ENCODE measurements at places on chromosomes 1 and 21.
A peak's percentile ranks its signal among the peaks of the same experiment; 100 is the strongest.

DNA sequence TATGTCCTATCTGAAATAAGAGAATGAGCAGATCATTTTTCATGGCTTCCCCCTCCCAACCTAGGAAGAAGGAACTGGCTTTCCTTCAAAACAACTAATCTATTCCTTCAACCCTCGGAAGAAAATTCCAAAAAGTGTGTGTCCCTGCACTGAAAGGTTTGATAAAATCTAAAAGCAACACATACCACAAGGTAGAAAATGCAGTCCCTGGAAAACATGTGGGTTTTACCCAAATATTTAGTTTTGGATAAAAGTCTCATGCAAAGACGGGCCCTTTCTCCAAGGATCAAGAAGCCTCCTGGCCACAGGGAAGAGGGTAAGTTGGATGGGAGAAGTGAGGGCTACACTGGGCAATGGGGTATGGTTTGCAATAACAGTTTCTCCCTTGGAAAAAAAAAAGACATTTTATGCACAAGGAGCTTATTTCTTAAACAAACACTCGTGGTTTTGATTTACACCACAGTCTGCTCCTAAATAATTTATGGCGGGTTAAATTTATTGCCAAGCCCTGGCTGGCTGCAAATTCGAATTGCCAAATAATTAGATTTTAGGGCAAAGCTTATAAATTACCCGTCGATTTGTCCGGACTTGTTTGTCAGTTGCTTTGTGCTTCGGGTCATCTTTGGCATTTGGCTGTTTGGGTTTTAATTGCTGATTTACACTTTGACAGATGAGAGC lies 28.9 kb downstream of the ERI3 start:
- no peak for DNase-seq
- no peaks in the 10 kb centered on the region for H3K27me3 ChIP-seq
- no peak overlapping the region for H3K4me3 ChIP-seq
- H3K36me3 ChIP-seq: peaks cover 5% of the 10 kb centered on the region
- H3K27ac ChIP-seq: no peak overlapping the region

DNA sequence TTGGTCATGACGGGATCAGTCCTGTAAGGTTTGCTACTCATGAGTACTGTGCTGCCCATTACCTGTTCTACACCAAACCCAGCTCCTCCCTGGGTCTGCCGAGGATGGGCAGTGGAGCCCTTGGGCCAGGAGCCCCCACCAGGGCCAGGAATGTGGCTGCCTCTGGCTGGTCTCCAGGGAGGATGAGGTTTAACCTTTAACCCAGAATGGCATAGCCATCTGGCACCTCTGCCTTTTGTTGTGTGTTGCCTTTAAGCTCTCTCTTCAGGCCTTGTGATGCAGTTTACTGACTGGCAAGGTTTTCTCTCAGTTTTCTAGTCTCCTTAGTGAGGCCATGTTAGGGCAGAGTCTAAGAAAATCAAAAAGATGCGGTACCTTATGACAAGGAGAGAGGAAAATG lies 38.6 kb downstream of the SIPA1L2 start:
- DNase-seq: no peak
- H3K36me3 ChIP-seq: peaks cover 1% of the 10 kb centered on the region
- H3K4me3 ChIP-seq: no peak overlapping the region
- no peaks in the 10 kb centered on the region for H3K27me3 ChIP-seq
- H3K27ac ChIP-seq: no peak overlapping the region

- H3K36me3 ChIP-seq: peaks cover 13% of the 10 kb centered on the region
- peak; percentile 65 for DNase-seq
- peak overlapping the region; percentile 66 for H3K4me3 ChIP-seq
Observed at GRCh38 chr1:116514708-116515525, 55.9 kb downstream of the CD58 start.

DNA sequence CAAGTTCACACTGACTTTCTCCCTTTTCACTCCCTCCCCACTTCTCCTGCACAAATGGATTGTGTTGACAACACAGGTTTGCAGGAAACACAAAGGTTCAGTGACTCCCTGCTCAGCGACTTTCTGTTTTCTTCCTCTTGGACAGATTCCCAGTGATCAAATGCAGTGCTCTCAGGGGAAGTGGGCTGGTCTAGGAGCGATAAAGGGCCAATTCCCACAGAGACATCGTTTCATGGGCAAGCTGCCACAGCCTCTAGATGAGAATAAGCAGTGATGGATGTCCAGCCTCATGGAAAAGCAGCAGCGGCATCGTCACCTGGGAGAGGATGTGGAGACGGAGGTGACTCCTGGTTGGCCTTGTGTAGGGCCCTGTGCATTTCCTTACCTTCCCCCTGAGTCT lies 30.6 kb downstream of the FYB2 start:
- DNase-seq: no peak
- no peaks in the 10 kb centered on the region for H3K4me1 ChIP-seq
- no peak overlapping the region for H3K27ac ChIP-seq
- peaks cover 22% of the 10 kb centered on the region for H3K27me3 ChIP-seq
- H3K36me3 ChIP-seq: no peaks in the 10 kb centered on the region
- H3K4me3 ChIP-seq: no peak overlapping the region

DNA sequence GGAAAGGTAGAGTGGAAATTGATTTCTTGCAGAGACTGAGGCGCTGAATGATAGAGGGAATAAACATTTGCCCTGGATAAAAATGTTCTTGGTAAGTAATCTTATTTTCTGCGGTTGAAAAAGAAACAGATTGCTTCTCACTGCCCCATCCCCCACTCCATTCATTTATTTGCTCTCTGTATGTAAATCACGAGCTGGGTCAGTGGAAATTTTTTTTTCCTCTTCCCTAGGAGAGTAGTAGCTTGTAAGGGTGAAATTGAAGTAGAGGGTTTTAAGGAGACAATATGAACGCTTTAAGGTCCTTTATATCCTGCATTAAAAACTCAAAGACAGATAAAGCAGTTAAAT lies 1.4 kb upstream of the BRINP3 start:
- DNase-seq: no peak
- peaks cover 6% of the 10 kb centered on the region for H3K4me1 ChIP-seq
- no peaks in the 10 kb centered on the region for H3K36me3 ChIP-seq
- H3K4me3 ChIP-seq: no peak overlapping the region

DNA sequence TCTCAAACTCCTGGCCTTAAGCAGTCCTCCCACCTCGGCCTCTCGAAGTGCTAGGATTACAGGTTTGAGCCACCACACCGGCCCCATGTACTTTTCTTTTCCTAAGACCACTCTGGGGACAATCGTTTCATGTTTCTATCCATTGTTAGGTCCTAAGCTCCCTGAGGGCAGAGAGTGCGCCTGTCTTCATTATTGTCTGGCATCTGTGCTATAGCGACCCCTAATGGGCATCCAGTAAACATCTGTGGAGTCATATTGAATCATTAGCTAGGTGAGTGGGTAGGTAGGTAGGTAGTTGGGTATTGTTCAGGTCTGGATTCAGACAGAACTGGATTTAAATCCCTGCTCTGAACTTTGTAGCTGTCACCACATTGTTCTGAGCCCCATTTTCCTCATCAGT lies 66.1 kb downstream of the TMEM53 start:
- no peak for DNase-seq
- H3K4me1 ChIP-seq: no peaks in the 10 kb centered on the region
- H3K27me3 ChIP-seq: peaks cover 7% of the 10 kb centered on the region
- no peaks in the 10 kb centered on the region for H3K36me3 ChIP-seq
- H3K4me3 ChIP-seq: no peak overlapping the region

DNA sequence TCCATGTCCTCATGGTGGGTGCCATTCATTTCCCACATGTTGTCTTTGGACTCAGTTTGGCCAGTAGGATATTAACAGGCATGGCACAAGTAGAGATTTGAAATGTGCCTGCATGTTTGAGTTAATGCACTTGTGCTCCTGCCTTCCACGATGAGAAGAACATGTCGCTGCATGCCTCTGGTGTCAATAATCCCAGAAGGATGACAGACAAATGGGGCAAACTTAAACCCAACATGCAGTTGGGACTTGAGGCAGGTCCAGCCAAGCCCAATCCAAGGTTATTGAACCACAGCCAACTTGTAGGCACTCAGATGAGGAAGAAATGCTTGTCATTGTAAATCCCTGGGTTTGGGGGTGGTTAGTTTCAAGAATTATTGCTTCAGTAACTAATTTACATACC lies 174.6 kb downstream of the TRIM33 start:
- peaks cover 81% of the 10 kb centered on the region for H3K4me1 ChIP-seq
- no peak overlapping the region for H3K4me3 ChIP-seq
- no peaks in the 10 kb centered on the region for H3K27me3 ChIP-seq
- no peak overlapping the region for H3K27ac ChIP-seq
- no peak for DNase-seq

- H3K4me3 ChIP-seq: no peak overlapping the region
- H3K27ac ChIP-seq: no peak overlapping the region
- peaks cover 10% of the 10 kb centered on the region for H3K36me3 ChIP-seq
- peaks cover 19% of the 10 kb centered on the region for H3K27me3 ChIP-seq
- H3K4me1 ChIP-seq: no peaks in the 10 kb centered on the region
Observed at GRCh38 chr1:31483012-31483946, 70.3 kb downstream of the SERINC2 start.

DNA sequence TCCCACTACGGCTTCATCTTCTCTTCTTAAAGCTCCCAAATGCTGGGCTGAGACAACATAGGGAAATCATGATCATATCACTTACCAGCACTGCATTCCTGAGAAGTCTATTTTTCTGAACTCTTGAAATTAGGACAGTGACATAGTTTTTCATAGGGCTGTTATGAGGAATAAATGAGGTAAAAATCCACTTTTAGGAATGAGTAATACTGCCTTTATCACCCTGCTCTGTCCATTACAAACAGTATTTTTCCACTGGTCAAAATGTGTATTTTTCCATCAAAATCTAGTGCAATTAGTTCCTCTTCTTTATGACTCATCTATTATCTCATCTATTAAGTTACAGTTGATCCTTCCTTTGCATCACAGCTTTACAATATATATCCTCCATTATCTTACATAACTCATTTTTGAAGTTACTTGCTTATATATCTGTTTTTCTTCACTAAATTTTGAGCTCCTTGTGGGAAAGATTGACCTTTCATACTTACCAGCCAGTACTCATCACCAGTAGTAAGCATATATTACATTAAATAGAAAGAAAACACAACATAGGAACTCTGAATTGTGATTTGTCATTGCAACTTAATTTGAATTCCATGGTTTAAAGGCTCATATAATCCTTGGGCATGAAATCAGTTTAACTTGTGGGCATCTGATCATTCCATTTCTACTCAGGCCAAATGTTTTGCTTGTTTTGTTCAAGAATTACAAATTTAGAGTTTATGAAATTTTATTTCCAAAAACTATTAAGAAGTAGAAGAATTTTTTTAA lies 37.1 kb downstream of the PRRX1 start:
- DNase-seq: no peak
- peaks cover 37% of the 10 kb centered on the region for H3K27me3 ChIP-seq
- no peak overlapping the region for H3K4me3 ChIP-seq
- H3K4me1 ChIP-seq: no peaks in the 10 kb centered on the region

DNA sequence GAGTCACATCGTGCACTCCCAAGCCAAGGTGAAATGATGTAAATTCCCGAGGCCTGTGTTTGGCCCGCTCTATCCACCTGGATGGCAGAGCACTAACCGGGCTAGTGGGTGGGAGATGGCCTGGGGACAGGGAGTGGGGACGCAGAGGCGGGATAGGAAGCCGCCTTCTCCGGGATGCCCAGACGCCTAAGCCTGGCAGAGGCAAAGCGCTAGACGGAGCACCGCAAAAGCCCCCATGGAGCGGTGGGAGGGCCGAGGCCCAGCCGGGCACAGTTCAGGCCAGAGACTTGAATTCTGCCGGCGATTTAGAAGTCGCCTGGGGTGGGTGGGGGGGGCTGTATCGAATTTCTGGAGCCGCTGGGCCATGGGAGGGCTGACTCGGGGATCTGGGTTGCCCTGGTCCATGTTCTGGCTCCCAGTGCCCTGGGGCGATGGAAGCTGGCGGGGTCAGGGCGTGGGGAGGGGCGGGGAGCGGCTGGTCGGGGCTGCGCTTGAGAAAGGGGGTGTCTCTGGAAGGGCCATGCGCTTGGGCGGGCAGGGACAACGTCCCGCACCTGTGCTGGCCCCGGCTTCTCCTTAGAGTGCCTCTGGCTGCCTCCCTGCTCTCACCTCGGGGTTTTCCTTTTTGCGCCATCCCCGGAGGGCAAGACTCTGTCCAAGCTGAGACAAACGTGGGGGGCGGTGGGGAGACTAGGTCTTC lies 28.0 kb downstream of the KIAA2013 start:
- no peak overlapping the region for H3K4me3 ChIP-seq
- H3K36me3 ChIP-seq: no peaks in the 10 kb centered on the region
- H3K27me3 ChIP-seq: peaks cover 57% of the 10 kb centered on the region
- H3K4me1 ChIP-seq: peaks cover 6% of the 10 kb centered on the region
- DNase-seq: no peak
- H3K27ac ChIP-seq: no peak overlapping the region

DNA sequence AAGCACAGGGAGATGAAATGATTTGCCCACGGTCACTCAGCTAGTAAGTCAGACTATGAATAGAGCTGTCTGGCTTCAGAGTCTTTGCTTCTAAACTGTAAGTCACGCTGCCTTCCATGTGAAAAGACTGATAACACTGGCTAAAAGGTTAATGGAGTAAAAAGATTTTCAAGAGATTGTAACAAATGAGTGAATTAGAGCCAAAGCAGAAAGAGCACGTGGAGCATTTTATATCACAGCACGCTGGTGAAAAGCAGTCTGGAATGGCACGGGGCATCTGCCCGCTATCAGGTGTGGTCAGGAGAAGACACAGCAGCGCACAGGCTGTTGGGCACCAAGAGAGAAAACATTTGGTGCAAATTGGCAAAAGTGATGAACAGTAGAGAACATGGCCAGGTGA lies 144.8 kb upstream of the GALNT2 start:
- H3K4me3 ChIP-seq: no peak overlapping the region
- no peak overlapping the region for H3K27ac ChIP-seq
- H3K4me1 ChIP-seq: no peaks in the 10 kb centered on the region
- H3K36me3 ChIP-seq: no peaks in the 10 kb centered on the region

Data from central memory CD8-positive, alpha-beta T cell (primary cell).